ENCODE measurements at places on chromosomes 2 and 18.

DNA sequence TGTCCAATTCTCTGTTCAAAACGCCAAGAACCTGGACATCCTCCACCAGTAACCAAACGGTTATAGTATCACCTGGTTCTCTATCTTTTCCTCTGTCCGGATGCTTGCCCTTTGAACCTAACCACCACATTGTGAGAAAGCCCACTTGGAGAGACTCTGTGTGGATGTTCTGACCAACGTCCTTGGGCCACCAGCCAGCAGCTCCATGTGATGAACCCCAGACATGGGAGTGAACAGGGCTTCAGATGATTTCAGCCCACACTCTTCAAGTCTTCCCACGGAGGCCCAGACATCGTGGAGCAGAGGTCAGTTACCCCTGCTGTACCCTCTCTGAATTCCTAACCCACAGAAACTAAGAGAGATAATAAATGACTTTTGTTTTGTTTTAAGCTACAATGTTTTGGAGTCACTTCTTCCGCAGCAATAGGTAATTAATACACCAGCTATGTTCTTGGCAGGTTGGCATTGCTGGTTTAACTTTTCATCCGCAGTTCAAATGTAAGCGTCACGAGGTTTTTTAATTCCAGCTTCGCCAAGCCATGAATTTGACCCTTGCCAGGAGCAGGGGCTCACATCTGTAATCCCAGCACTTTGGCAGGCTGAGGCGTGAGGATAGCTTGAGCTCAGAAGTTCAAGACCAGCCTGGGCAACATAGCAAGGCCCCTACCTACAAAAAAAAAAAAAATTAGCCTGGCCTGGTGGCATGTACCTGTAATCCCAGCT, 36.1 kb upstream of the ZNF532 start:
- no peak for DNase-seq

GRCh38 chr2:74128206-74128605, 19.5 kb downstream of the BOLA3 start:
- no peak for DNase-seq

DNA sequence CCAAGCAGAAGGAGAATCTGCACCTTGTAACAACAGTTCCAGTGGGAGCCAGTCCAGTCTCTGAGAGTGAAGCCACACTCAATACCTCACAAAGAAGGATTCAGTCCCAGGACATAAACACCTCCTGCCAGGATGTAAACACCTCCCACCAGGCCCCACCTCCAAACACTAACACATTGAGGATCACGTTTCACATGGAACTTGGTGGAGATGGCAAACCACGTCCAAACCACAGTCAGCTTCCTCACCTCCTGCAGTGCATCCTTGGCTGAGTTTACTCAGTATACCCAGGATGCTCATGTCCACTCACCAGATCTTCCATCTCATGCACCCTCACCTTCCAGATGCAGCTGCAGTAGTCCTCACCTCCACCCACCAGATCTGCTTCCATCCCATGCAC, 37.8 kb upstream of the TMEM18 start:
- no peak for DNase-seq

GRCh38 chr2:234110219-234110618, 59.7 kb downstream of the SPP2 start:
- DNase-seq, result no peak

All from CD4-positive, alpha-beta T cell treated with Interleukin-15 for 1 hour (primary cell).